Hippocampal formation (tissue), 2 donors: ENCODE measurements at places on chromosomes 12 and 14.

DNA sequence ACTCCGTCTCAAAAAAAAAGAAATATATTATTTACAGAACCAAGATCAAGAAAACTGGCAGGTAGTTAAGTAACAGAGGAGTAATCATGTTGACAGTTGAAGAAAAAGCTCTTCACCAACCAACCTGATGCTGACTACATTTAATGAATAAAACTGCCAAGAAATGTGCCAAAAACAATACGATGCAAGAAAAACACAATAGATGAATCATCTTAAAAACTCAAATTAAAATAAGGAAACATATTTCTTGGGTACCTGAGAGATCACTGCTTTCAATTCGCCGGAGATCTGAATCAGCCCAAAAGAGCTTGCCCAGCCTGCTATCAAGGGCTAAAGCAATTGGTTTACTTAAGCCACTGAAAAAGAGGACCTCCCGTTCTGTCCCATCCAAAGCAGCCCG is 76.4 kb downstream of the BCL2L14 start:
- DNase-seq: no peak

DNA sequence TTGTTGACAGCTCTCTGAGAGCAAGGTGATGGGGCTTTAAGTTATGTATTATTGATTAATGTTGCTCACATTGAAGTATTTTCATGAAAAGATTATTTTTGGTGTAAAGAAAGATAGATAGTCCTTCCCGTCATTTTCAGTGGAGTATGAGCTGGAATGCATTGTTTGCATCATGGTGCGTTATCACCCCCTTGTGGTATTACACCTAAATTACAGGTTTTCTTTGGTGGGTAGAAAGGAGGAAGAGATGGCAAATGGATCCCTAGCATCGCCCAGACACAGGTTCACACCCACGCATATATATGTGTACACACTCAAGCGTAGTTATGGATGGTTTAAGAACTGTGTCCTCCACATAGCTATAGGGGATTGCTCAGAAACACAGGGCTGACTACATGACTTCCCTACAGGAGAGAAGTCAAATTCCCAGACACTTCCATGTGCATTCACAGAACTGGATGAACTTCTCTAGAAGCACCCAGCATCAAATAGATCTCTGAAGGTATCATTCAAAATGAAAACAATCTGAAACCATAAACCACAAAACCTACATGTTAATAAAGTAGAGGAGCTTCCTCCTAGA is 14.4 kb upstream of the SERPINA10 start:
- DNase-seq: no peak

DNA sequence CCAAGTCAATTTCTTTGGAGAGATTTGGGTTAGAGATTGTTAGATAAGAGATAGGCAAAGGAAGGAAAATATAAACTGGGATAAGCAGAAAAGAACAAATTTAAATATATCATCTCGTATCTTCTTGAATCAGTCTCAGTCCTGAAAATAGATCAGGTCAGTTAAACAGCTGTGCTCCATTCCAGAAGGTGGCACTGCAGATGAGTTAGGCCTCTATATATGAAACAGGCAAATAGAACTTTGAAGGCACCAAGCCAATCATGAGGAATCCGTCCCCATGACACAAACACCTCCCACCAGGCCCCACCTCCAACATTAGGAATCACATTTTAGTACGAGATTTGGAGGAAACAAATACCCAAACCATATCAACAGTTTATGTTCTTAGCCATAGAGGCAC is 605.5 kb upstream of the USP15 start:
- DNase-seq: no peak

DNA sequence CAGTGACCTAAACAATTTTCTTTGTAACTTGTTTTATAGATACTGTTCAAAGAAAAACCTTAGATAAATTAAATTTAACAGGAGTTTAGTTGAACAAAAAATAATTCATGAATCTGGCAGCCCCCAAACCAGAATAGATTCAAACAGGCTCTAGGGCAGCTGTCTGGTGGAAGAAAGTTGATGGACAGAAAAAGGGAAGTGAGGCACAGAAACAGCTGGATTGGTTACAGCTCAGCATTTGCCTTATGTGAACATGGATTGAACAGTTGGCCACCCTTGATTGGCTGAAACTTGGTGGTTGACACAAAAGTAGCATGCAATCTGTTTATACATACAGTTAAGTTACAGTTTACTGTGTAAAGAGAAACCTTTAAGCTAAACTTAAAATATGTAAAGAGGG is 954.3 kb upstream of the FLRT2 start:
- no peak for DNase-seq

DNA sequence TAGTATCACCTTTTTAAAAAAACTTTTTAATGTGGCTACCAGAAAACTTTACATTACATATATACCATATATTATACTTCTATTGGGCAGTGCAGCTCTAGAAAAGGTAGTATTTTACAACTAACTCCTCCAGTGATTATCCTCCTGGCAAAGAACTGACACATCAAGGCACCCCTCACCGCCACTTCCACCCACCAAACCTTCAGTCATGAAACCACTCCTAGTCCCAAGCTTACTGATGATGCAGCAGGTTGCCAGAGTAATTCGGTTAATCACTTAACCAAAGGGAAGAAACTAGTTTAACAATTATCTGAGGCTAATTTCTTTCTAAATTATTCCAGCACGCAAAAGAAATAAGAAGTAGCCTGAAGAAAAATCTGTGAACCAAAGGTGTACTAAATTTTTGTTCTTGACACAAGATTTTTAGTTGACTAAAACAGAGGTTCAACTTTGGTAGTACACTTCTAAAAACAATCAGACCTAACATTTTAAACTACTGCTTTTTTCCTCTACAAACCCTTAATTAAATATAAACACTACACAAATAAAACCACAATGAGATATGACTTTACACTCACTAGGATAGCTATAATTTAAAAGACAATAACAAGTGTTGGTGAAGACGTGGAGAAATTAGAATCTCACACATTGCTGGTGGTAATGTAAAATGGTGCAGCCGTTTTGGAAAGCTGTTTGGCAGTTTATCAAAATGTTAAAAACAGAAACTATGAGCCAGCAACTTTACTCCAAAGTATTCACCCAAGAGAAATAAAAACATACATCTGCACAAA is 16.7 kb downstream of the SPPL3 start:
- DNase-seq: no peak

DNA sequence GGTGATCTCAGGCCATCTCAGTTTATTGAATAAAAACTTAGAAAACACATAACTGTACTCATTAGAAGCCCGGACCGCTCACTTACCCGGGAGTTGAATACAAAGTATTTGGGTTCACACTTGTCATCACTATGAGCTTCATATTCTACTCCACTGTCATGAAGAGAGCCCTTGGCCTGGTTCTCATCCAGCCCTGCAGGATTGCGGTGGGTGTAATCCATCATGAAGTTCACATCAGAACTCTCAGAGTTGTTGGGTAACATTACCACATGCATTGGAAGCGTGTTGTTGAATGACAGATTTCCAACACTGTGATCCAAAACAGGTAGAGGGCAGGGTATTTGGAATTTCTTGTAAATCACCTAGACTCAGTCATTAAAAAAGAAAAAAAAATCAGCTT is 47.4 kb downstream of the SLC38A4 start:
- no peak for DNase-seq

DNA sequence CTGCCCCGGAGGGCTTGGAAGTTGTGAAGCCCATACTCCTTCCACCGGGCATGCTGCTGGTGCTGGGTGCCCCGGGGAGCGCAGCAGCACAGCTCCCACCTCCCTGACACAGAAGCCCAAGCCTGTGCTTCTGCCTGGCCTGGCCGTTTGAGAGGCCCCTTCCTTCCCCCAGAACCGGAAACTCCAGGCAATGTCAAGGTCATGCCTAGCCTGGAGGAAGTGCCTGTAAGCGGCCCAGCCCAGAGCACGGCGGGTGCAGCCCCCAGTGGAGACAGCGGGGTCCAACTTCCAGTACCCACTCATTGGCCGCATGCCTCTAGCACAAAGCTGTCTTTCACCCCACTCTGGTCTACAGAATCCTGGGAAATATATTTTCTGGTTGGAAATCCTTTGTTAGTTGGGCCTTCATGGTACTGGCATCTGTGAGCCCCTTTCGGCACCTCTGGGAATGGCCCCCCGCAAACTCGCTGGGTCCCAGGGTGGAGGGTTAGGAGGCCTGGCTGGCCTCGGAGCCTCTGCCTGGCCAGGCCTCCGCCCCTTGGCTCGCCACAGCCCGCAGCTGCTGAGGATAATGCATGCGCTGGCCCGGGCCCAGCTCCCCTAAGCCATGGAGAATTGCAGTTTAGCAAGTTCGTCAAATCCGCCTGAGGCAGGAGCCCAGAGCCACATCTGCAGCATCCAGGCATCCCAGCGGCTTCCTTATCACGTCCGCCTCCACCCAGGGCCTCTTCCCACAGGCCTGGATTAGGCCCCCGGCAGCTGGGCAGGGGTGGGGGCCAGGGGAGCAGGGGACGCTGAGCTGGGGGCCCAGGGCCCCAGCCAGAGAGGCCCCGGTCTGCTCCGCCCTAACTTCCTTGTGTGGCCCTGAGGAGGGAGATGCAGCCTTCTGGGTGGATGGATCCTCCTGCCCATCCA is 48.9 kb upstream of the DLK1 start:
- DNase-seq: peak; percentile 39

DNA sequence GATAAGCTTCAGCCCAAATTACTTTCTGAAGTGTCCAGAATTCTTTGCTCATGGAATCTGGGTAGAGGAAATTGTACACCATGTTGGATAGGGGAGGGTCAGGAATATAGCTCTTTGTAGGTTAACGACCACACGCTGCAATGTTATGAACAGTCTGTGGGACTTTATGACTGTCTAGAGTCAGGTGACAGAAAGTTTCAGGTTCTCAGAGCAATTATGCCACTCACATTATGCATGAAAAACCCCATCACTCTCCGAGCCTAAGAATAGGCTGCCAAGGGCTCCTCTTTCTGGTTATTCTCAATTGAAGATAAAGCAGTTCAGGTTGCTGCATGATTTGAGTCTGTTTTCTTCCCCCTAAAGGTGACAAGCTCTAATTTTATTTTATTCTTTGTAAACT is 430.9 kb downstream of the ATP23 start:
- DNase-seq: no peak

DNA sequence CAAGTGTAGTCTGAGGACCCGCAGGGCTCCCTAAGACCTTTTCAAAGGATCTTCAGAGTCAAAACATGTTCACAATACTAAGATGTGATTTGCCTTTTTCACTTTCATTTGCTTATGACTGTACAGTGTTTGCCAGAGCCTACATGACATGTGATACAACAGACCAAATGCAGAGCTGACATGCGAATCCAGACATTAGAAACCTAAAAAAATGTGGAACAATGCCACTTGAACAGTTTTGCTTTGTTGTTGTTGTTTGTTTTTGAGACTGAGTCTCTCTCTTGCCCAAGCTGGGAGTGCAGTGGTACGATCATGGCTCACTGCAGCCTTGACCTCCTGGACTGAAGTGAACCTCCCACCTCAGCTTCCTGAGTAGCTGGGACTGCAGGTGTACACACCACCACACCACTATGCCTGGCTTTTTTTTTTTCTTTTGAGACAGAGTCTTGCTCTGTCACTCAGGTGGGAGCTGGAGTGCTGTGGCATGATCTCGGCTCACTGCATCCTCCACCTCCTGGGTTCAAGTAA is 5.3 kb upstream of the RAB35 start:
- no peak for DNase-seq

DNA sequence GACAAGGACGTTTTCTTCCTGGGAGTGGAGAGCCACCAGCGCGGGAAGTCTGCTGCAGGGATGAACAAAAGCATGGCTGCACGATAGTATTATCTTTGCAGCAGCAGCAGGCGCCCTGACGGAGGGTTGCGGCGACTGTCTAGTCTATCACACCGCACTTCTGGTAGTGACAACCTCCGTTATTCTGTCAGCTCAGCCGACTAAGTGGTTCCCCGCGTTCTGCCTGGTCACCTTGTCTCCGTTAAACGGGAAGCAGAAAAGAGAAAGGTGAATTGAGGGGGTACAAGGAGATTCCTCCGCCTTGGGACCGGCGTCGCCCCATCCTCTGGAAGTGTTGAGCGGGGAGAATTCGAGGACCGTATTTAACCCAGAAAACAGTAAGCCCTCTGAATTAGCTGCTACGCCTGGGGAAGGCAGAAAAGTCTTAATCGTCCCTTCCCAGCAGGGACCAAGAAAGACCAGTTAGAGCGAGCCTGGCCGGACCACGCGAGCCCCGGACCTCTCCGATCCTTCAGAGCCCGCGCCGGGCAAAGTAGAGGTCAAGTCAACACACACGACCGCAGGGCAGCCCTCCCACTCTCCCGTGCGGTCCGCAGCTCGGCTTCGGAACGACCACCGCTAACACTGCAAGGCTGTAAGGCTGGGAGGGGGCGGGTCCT is 536 bp upstream of the DAAM1 start:
- DNase-seq: no peak

DNA sequence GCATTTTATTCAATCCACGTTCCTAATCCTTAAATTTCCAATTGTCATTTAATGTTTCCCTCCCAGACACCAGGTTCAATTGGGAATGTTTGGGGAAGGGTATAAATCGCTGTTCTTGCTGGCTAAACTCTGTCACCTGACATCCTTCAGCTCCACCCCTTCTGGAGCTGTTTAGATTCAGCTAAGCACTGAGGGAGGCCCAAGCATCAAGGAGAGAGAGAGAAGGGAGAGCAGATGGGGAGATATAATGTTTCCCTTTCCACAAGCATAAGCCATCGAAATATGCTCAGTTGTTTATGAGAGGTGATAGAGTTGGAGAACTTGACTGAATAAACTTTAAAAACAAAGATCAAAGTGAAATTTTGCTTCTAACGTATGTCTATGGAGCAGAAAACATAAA is 1.8 kb downstream of the ABCC9 start:
- no peak for DNase-seq

- DNase-seq: no peak
These were observed 57.3 kb downstream of the NTN4 start for GRCh38 chr12:95733141-95733825.

GRCh38 chr12:62860501-62861411 is 74.2 kb downstream of the PPM1H start:
- DNase-seq: no peak

- DNase-seq: no peak
These were observed 4.1 kb downstream of the SHMT2 start for GRCh38 chr12:57233357-57234232.

GRCh38 chr12:109741286-109741969 is 27.8 kb downstream of the FAM222A start:
- DNase-seq: no peak

DNA sequence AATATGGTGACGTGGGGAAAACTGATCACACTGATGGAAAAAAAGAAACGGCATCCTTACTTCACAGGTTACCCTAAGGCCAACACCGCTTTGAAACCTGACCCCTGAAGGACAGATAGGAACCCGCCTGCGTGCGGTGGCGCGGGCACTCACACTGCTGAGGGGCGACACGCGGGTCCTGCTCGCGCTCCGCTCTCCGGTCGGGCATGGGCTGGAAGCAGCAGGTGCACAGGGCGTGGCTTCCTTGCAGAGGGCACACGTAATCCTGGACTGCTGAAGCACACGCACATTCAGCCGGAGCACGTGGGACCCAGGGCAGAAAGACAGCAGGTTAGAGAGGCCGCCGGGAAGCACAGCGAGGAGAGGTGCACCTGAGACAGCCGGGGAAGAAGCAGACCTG is 22.8 kb upstream of the GOLGA3 start:
- no peak for DNase-seq

DNA sequence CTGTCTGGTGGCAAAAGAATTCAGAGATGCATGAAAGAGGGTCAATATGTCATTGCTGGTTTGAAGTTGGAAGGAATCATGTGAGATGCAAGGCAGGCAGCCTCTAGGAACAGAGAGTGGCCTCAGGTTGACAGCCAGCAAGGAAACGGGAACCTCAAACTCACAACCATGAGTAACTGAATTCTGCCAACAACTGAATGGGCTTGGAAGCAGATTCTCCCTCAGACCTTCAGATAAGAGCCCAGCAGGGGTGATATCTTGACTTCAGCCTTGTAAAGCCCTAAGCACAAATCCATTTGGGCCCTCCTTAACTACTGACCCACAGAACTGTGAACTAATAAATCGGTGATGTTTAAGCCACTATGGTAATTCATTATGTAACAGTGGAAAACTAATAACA is 35.8 kb downstream of the USP15 start:
- no peak for DNase-seq
